ENCODE measurements at places on chromosomes 3 and 15.

DNA sequence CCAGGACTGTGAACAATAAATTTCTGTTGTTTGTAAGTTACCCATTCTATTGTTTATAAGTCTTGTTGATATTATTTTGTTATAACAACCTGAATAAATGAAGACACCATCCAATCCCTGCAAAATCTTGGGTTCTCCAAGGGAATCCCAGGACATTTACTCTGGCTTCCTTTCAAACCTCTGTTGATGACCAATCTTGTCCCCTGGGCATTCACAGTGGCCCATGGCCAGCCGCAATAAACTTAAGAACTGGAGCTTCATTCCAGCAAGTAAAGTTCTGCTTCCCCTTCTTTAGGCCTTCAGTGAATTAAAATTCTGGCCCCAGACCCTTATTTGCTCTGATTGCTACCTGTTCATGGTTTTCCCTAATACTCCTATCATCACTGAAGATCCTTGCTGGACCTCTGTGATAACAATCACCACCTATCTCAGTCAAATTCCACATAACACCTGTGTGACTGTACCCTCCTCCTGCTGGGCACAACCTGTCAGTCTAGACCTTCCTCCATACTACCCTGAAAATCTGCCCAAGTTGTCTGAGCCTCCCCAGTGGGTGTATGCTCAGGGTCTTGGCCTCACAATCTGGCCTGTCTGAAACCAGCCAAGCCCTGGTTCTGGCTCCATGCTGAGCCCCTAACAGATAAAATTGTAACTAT, 153.1 kb downstream of the SEMA6D start:
- DNase-seq = no peak
- H3K4me1 ChIP-seq = no peaks in the 10 kb centered on the region
- no peaks in the 10 kb centered on the region for H3K27me3 ChIP-seq
- H3K27ac ChIP-seq = no peak overlapping the region
- H3K4me3 ChIP-seq = no peak overlapping the region

- no peak overlapping the region for H3K4me3 ChIP-seq
- H3K36me3 ChIP-seq = no peaks in the 10 kb centered on the region
- H3K27ac ChIP-seq = no peak overlapping the region
- H3K4me1 ChIP-seq = no peaks in the 10 kb centered on the region
Observed at GRCh38 chr3:86930181-86930580, 60.8 kb downstream of the VGLL3 start.

DNA sequence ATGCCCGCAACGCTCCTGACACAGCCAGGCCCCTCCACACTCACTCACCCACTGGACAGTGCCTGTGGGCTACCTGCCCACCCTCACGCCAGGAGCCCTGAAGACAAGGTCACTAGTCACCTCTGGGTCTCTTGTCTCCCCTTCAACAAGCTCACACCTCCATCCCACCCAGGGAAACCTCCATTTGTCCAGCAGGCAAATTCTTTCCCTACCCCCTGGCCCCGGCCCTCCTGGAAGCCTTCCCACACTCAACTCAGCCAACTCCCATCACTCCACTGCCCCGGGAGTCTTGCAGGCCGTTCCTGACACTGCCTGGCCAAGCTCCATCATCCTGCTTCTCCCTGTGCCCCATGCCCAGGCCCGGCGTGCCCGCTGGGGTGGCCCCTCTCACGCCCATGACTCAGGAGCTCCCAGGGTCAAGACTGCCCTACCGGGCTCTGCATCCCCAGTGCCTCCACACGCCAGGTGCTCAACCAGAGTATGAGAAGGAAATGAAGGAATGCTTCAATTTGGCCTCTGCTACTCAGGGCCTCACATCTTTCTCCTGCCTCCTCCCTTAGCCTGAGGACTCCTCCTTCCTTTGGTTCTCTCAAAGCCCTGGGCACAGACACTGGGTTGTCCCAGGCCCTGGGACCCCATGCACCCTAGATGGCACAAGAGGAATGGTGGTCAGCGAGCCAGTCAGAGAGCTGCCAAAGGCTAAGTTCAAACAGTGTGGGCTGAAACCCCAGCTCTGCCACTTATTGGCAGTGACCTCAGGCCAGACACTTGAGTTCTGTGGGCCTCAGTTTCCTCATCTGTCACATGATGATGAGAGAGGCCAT, 88.6 kb downstream of the SEC22A start:
- no peaks in the 10 kb centered on the region for H3K4me1 ChIP-seq
- H3K27me3 ChIP-seq = no peaks in the 10 kb centered on the region
- no peak overlapping the region for H3K4me3 ChIP-seq

GRCh38 chr3:97969541-97969940, 2.7 kb downstream of the RIOX2 start:
- peaks cover 4% of the 10 kb centered on the region for H3K4me1 ChIP-seq
- H3K27ac ChIP-seq = no peak overlapping the region
- no peak for DNase-seq

GRCh38 chr3:140754936-140755335, 77.1 kb downstream of the TRIM42 start:
- no peak overlapping the region for H3K4me3 ChIP-seq
- no peak overlapping the region for H3K27ac ChIP-seq
- H3K36me3 ChIP-seq = no peaks in the 10 kb centered on the region
- no peaks in the 10 kb centered on the region for H3K27me3 ChIP-seq
- no peaks in the 10 kb centered on the region for H3K4me1 ChIP-seq

DNA sequence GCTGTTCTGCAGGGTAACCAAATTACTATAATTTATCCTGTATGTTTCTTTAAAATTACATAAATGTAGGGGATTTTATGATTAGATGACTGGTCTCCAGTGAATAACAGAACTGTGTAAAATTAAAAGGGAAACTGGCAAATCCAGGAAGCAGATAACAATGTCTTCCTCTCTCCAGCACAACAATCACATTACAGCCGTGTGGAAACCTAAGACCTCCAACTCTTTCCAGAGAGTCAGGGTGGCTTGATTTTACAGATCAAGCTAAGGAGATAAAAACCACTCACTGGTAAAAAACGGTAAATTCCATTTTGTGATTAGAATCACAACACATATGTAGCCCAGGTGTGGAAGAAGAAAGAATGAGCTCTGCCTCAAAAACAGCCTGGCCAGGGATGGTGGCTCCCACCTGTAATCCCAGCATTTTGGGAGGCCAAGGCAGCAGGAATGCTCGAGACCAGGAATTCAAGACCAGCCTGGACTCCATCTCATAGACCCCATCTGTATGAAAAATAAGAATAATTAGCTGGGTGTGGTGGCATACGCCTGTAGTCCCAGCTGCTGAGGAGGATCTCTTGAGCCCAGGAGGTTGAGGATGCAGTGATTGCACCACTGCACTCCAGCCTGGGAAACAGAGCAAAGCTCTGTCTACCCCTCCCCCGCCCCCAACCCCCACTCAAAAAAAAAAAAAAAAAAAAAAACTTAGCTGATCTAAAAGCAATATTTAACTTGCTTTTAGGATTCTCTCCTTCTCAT, 29.0 kb downstream of the IL17RD start:
- no peaks in the 10 kb centered on the region for H3K36me3 ChIP-seq
- H3K27me3 ChIP-seq = no peaks in the 10 kb centered on the region
- H3K4me3 ChIP-seq = no peak overlapping the region
- H3K4me1 ChIP-seq = no peaks in the 10 kb centered on the region

- no peaks in the 10 kb centered on the region for H3K27me3 ChIP-seq
- H3K4me1 ChIP-seq = no peaks in the 10 kb centered on the region
- H3K27ac ChIP-seq = no peak overlapping the region
- no peak overlapping the region for H3K4me3 ChIP-seq
Observed at GRCh38 chr3:108897883-108898282, 55.8 kb downstream of the GUCA1C start.

DNA sequence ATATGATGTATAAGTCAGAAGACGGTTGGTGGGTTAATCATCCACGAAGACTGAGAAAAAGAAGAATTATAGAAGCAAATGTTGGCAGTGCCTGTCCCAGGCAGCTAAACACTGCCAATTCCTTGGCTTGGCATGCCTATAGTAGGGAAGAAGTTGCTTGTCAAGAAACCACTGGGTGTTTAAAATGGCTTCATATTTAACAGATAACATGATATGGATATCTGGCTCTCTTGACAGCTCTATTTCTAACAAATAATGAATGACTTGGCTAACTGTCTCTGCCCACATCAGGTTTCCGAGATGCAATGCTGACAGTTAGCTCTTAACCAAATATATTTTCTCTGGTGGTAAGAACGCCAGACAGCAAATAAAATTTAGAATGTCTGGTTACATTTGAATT, 341.7 kb upstream of the KCNMB2 start:
- no peak overlapping the region for H3K27ac ChIP-seq
- H3K27me3 ChIP-seq = no peaks in the 10 kb centered on the region
- H3K36me3 ChIP-seq = no peaks in the 10 kb centered on the region
- no peak for DNase-seq
- no peaks in the 10 kb centered on the region for H3K4me1 ChIP-seq
- no peak overlapping the region for H3K4me3 ChIP-seq

GRCh38 chr3:21377071-21377769, 373.8 kb downstream of the ZNF385D start:
- H3K27me3 ChIP-seq = no peaks in the 10 kb centered on the region
- no peaks in the 10 kb centered on the region for H3K4me1 ChIP-seq
- no peak for DNase-seq
- no peak overlapping the region for H3K27ac ChIP-seq
- H3K4me3 ChIP-seq = no peak overlapping the region
- no peaks in the 10 kb centered on the region for H3K36me3 ChIP-seq

DNA sequence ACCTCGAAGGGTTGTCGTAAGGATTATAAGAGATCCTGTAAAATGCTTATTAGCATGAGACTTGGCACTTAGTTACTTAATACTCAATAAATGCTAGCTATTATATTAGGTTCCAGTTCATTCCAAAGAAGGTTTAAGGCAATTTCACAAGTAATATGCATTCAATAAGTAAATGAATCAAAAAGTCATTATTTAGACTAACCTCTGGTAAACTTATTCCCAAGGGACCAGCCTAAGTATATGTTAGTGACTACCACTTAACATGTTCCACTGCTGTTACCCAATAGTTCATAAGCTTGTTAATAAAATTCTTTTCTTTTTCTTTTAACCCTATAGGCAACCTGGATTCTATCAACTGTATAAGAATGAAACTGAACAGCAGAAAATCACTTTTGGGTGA, 5.1 kb downstream of the PDCD10 start:
- no peaks in the 10 kb centered on the region for H3K27me3 ChIP-seq
- H3K27ac ChIP-seq = no peak overlapping the region
- no peak for DNase-seq
- no peak overlapping the region for H3K4me3 ChIP-seq
- H3K4me1 ChIP-seq = no peaks in the 10 kb centered on the region

- H3K4me3 ChIP-seq = no peak overlapping the region
- H3K4me1 ChIP-seq = no peaks in the 10 kb centered on the region
- no peak overlapping the region for H3K27ac ChIP-seq
- no peaks in the 10 kb centered on the region for H3K36me3 ChIP-seq
Observed at GRCh38 chr3:32359766-32360492, 31.7 kb upstream of the CMTM7 start.

DNA sequence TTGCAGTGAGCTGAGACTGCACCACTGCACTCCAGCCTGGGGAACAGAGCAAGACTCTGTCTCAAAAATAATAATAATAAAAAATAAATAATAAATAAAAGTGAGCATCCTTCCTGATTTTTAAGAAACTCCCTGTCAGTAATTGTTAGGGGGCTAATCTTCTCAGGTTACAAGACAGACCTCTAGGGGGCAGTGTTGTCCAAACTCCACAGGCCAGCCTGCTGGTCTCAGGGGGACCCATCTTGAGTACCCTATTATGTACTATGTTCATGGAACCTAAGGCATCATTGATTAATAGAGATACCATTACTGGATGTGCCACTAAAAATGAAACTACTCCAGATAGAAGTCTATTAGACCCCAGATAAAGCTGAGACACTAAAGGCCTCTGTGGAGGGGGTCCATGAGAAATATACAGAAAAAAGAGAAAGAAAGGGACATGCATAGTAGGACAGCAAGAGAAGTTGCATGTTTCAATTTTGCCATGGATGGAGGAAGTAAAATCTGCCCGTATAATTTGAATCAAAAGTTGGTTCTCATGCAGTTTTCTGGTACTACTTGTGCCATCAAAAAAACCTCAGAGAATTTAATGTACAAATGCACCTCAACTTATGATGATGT, 85.5 kb upstream of the CDV3 start:
- peak; percentile 74 for DNase-seq
- no peaks in the 10 kb centered on the region for H3K27me3 ChIP-seq
- H3K4me1 ChIP-seq = no peaks in the 10 kb centered on the region
- H3K4me3 ChIP-seq = no peak overlapping the region

DNA sequence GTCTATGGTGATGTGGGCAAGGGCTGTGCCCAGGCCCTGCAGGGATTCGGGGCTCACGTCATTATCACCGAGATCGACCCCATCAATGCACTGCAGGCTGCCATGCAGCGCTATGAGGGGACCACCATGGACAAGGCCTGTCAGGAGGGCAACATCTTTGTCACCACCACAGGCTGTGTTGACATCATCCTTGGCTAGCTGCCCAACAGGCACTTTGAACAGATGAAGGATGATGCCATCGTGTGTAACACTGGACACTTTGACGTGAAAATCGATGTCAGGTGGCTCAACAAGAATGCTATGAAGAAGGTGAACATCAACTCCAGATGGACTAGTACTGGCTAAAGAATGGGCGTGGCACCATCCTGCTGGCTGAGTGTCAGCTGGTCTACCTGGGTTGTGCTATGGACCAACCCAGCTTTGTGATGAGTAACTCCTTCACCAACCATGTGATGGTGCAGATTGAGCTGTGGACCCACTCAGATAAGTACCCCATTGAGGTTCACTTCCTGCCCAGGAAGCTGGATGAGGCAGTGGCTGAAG, 6.1 kb upstream of the USP8 start:
- no peak overlapping the region for H3K4me3 ChIP-seq
- H3K36me3 ChIP-seq = no peaks in the 10 kb centered on the region
- no peaks in the 10 kb centered on the region for H3K27me3 ChIP-seq
- no peaks in the 10 kb centered on the region for H3K4me1 ChIP-seq
- H3K27ac ChIP-seq = no peak overlapping the region
- DNase-seq = no peak

DNA sequence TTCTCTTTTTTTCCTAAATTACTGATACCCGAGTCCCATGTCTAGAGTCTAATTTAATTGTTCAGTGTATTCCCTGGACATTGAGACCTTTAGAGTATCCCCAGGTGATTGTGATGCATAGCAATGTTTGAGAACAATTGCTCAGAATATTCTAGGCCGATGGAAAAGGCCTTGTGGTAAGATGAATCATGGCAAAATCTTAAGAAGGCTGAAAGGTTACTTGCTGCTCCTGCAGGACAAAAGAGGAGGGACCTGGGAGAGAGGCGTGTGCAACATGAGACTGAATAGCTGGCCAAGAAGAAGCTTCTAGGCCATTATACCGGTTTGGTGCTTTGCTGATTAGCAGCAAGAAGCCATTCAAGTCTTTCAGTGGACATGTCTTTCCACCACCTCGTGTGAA, 256.6 kb downstream of the ROBO2 start:
- no peak for DNase-seq
- no peaks in the 10 kb centered on the region for H3K27me3 ChIP-seq
- no peak overlapping the region for H3K4me3 ChIP-seq
- H3K27ac ChIP-seq = no peak overlapping the region
- H3K4me1 ChIP-seq = no peaks in the 10 kb centered on the region
- no peaks in the 10 kb centered on the region for H3K36me3 ChIP-seq

GRCh38 chr3:181292984-181293383, 303.4 kb upstream of the DNAJC19 start:
- no peak overlapping the region for H3K27ac ChIP-seq
- no peaks in the 10 kb centered on the region for H3K36me3 ChIP-seq
- H3K4me3 ChIP-seq = no peak overlapping the region
- no peak for DNase-seq
- H3K27me3 ChIP-seq = no peaks in the 10 kb centered on the region
